ENCODE measurements at places on chromosomes 1 and 21. TPM values are rescaled to one million over a fixed set of nuclear protein-coding genes. Genes with fewer than 3 reads are reported as not detected.
A peak's percentile ranks its signal among the peaks of the same experiment; 100 is the strongest.

DNA sequence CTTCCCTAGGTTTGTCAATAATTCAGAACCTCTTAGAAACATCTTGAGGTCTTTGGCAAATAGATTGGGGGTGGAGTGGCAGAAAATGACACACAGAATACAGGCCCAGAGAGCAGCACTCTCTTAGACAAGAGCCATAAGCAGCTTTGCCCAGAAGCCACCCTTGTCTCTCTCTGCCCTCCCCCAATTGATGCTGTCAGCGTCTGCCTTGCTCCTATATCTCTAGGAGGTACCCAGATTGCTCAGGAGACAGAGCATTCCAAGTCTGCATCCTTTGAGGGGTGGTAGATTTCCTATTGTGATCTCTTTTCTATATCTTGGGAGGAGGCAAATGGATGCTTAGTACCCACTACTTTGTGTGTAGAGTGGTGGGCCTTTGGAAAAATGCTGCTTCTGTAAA, 1.8 kb downstream of the RGL1 start:
- DNase-seq: no peak

- no peak for DNase-seq
Observed at GRCh38 chr1:180158149-180159147, 3.8 kb downstream of the QSOX1 start.

Gene ILDR2
- polyA plus RNA-seq: not detected

GRCh38 chr1:7299329-7299799, 471.7 kb upstream of the VAMP3 start:
- no peak for DNase-seq

GRCh38 chr1:208644401-208645160, 400.4 kb upstream of the PLXNA2 start:
- DNase-seq: no peak

- no peak for DNase-seq
Observed at GRCh38 chr1:43937179-43937865, 3.7 kb downstream of the ARTN start.

DNA sequence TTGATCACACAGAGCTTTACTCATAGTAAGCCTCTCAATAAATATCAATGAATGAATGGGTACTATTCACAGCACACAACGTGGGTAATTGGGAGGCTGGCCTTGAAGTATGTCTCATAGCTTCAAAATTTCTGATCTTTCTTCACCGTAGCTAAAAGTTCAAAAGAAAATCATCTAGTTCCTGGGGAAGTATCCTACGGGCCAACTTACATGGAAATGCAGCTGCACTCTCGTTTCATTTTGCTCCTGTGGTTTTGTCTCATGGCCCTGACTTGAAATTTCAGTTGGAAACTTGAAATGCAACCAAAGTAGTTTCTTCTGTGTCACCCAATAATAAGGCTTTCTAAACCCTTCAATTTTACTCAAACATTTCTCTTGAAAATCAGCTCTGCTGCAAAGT, 76.1 kb upstream of the CNIH3 start:
- no peak for DNase-seq

Gene HTR1D
- not detected for polyA plus RNA-seq

DNA sequence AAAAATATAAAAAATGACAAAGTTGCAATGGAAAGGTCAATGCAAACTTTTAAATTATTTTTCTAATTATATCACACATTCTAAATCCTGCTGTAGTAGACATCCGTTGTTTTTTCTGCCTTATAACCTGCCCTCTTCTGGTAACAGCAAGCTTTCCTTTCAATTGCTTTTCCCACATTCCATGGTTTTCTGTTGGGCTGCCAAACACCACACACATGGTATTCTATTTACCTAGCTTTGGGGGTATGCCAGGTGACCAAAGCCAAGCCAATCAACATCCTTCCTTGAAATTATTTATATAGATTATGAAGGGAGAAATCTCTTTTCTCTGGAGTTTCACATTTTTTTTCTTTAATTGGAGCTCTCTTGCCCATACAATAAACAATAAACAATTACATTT, 3.4 kb upstream of the LAMC1 start:
- DNase-seq: no peak

Gene LEFTY1
- polyA plus RNA-seq: not detected

DNA sequence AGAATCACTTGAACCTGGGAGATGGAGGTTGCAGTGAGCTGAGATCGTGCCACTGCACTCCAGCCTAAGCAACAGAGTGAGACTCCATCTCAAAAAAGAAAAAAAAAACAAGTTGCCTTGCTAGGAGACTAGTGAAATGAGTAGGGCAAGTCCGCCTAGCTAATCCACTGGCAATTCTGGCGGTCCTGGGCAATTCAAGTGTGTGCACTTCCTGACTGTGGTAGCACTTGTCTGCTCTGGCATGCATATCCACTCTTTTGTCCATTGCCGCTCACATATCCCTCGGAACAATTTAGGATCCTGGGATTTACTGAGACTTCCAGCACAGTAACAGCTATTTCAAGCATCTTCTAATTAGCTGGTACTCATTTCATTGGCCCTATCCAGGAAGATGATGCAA, 426.3 kb upstream of the ADGRL2 start:
- no peak for DNase-seq

DNA sequence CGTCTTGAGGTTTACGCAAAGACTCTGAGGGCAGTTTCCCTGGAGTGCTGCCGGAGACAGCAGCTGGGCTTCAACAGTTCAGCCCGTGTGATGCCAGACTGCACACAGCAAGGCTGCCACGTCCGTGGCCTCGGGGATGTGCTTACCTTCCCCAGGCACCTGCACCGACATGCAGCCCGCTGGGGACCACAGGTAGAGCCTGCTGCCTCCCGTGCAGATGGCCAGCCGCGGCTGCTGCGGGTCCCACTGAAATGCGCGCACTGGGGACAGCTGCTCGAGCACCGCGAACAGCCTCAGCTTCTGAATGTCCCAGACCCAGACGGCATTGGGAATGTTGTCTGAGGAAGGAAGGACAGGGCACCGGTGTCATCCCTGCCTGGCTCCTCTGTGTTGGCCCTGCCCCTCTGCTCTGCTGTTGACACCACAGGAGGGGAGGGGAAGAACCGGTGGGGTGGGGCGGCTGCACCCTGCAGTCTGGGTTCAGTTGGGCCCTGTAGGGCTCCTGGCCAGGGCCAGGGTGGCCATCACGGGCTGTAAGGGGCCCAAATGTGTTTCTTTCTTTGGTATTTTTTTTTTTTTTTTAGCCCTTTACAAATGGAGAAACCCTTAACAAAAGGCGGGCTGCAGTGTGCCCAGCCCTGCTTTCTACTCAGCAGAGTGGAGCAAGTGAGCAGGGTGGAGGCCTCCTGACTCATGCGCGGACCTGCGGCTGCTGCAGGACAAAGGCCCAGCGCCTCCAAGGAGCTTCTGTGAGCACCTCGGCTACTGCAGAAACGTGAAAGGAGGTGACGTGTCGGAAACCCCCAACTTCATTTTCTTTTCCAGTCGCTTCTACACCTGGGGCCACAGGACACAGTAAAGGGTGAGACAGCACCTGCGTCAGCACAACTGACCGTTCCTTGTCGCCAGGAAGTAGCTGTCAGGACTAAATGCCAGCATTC, 6.8 kb downstream of the TPRG1L start:
- no peak for DNase-seq

Gene ITSN1
- 1.8 TPM for polyA plus RNA-seq

Gene RNU1-3
- not detected for polyA plus RNA-seq

- no peak for DNase-seq
Observed at GRCh38 chr21:32424674-32425073, 12.2 kb downstream of the EVA1C start.

- peak; percentile 2 for DNase-seq
Observed at GRCh38 chr21:34526618-34527290, 14.7 kb upstream of the KCNE1 start.

Gene TAL1
- not detected for polyA plus RNA-seq

GRCh38 chr1:232212253-232212652, 417.7 kb downstream of the SIPA1L2 start:
- DNase-seq: no peak

GRCh38 chr1:185062710-185063370, 17.5 kb downstream of the RNF2 start:
- DNase-seq: no peak

DNA sequence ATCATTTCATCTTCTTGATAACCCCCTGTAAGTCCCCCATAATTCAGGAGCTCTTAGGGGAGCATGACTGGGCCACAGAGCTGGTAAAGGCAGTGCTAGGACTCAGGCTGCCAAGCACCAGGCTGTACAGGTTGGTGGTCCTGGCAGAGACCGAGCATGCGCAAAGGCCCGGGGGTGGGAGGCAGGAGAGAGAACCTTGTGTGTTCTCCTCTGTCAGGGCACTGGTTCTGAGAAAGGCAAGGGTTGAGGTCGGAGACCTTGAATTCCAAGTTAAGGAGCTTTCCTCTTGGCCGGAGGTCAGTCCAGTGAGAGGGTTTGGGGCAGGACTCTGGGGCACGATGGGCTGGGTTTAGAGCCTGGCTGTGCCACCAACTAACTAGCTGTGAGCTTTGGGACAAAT, 23.2 kb downstream of the PADI3 start:
- DNase-seq: no peak

Gene SPATA45
- not detected for polyA plus RNA-seq

- no peak for DNase-seq
Observed at GRCh38 chr21:38839328-38840286, 33.9 kb downstream of the ETS2 start.

DNA sequence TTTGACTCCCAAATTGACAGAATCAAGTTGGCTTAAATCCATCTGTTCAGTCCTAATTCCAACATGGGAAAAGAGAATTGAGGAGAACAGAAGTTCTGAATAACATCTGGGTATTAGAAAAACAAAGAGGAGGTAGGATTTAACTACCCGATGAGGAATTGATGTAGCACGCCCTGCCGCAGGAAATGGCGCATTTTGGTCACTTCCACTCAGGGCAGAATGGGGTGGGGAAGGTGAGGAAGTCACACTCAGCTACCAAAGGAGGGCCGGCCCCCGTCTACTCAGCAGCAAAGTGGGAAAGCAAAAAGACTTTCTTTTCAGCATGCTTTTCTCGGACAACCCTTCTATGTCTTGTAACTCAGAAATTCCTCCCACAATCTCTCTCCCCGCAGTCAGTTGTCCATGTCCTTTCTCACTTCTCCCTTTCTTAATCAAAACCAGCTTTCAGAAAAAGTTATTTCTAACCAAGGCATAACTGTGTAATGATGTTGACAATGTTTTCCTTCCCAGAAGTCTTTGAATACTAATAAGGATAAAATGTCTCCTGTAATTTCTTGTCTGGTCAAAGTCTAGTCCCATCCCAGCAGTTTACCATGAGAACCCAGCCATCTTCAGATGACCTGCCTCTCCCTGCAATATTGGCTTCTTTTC, 60.5 kb upstream of the SIPA1L2 start:
- no peak for DNase-seq

- no peak for DNase-seq
Observed at GRCh38 chr1:62436039-62436465, 797 bp upstream of the USP1 start.

GRCh38 chr1:17066361-17067068, 12.7 kb upstream of the SDHB start:
- DNase-seq: no peak

Gene CBS
- polyA plus RNA-seq: not detected

- no peak for DNase-seq
Observed at GRCh38 chr1:226534645-226535044, 13.9 kb upstream of the STUM start.

Gene KCNJ15
- not detected for polyA plus RNA-seq

DNA sequence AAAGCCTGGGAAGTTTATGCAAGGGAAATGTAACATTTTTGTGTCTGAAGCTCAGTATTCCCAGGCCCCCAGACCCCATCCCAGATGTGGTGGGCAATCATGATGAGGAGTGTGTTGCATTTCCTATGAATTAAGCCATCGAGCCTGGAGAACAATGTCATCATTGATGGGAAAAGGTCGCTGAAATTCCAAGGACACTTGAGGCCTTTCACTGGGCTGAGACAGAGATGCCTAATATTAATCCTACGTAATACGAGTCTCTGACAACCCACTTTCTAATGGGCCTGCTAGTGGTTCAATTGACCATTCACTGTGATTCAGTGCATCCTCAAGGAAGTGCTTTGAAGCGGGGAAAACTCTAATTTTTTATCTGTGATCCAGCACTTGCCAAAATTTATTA, 291.6 kb downstream of the PLPP3 start:
- DNase-seq: no peak

Gene IFT25
- polyA plus RNA-seq: 38.0 TPM

Gene KIAA1614
- polyA plus RNA-seq: 0.03 TPM

GRCh38 chr1:6188466-6188865, 8.3 kb upstream of the CHD5 start:
- no peak for DNase-seq

DNA sequence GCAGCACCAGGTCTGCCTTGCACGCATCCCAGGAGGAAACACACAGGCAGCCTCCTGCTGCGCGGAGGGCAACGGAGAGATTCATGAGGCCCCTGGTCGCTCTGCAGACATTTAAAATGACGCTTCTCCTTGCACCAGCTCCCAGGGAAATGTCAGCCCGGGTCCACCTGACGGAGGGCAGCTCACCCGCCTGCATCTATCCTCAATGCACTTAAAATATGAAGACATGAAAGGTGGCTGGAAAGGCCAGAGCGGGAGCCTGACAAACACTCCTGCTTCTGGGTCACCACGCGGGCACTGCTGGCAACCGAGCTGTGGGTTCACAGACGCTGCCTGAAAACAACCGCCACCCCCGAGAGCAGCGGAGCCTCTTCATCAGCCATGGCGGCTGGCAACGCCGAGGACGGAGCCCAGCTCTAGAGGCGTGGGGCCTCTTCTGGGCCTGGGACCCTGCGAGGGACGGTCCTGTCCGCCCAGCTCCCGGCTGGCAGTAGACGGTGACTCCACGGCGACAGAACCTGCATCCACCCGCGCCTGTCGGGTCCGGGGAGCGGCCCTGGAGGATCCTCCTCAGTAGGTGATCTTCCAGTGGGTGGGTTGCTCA, 22.7 kb downstream of the POFUT2 start:
- DNase-seq: no peak

- no peak for DNase-seq
Observed at GRCh38 chr1:85900921-85901320, 192.7 kb upstream of the ZNHIT6 start.

Gene CACNA1S
- not detected for polyA plus RNA-seq

Gene ZBTB37
- 3.2 TPM for polyA plus RNA-seq

Gene AADACL3
- not detected for polyA plus RNA-seq

GRCh38 chr21:42424914-42425541, 21.3 kb downstream of the UBASH3A start:
- DNase-seq: peak; percentile 84

Gene DYNLT5
- not detected for polyA plus RNA-seq
